ENCODE measurements at places on chromosomes 3 and 15.

DNA sequence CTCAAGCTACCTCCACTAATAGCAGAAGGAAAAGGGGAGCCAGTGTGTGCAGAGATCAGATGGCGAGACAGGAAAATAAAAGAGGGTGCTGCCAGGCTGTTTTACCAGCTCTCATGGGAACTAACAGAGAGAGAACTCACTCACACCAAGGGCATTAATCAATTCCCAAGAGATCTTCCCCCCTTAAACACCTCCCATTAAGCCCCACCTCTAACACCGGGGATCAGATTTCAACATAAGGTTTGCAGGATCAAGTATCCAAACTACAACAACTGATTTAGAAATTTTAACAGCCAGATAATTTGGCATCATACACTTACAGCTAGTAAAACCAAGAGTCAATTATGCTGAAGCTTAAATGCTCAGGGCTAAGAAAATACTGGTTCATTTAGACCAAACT lies 18.9 kb downstream of the CD200 start:
- DNase-seq, result no peak

DNA sequence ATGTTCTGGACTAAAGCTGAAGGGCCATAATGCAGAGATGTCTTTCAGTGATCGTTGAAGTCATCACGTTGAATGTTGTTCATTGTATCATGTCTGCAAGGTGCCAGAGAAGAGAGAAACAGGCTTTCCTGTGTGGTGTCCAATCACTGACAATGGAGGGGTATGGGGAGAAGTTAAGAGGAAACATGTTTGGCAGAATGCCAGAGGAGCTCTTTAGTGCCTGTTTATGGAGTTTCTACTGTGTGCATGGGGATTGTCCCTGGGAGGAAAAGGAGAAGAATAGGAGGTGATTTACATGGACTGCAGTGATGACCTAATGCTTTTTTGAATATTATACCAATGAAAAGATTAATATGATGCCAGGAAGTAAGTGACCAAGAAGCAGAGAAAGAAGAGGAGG lies 11.7 kb downstream of the SCAANT1 start:
- no peak for DNase-seq

DNA sequence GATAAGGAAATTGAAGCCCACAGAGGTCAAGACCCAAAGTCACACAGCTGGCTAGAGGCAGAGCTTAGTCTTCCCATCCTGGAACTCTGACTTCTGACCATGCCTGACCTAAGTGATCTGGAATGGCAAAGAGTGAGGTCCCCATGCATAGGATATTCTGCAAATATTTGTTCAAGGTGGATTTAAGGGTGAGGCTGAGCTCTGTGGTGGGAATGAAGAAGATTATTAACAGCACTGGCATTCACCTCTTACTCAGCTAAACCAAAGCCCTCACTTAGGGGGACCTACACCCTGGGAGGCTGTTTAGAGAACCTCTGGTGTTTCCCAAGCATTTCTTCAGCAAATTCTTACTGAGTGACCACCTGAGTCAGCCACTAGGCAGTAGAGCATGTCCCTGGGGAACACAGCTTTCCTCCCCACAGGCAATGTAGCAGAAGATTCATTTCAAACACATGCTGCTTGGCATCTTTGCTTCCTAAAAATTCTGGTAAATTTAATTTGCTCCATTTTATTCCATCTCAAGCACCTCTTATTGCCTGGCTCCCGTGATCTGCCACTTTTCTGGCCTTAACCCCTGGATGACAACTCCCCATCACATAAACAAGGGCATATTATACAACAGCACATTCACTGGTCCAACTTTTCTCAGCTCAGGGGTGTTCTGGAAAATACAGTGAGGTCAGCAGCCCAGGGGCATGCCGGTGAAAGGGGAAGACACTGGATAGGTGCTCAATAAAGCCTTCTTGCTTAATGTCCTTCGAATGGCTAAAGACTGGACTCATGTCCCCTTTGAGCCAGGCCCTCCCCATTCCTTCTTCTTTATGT lies 176.0 kb downstream of the ABHD5 start:
- DNase-seq, result no peak

- DNase-seq, result no peak
Observed at GRCh38 chr3:57783186-57784088, 27.3 kb downstream of the SLMAP start.

DNA sequence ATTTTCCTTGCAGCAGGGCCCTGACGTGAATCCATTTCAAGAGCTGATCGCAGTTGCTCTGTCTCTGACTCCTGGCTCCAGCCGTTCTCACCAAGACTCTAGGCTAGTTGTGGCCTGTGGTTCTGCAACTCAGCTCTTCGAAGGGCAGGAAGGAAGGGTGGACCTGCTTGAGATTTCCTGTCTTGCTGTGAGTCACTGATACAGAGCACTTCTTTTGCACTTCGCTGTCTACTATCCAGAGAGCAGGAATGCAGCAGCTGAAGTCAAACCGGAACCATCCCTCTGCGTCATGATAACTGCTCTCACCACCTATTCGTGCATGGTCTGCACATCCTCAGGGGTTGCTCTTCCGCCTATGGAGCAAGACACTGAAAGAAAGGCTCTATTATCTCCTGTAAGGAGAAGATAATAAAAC lies 59.7 kb downstream of the RAP2B start:
- DNase-seq, result peak; percentile 8

GRCh38 chr3:79843180-79843579 lies 75.4 kb upstream of the ROBO1 start:
- no peak for DNase-seq

DNA sequence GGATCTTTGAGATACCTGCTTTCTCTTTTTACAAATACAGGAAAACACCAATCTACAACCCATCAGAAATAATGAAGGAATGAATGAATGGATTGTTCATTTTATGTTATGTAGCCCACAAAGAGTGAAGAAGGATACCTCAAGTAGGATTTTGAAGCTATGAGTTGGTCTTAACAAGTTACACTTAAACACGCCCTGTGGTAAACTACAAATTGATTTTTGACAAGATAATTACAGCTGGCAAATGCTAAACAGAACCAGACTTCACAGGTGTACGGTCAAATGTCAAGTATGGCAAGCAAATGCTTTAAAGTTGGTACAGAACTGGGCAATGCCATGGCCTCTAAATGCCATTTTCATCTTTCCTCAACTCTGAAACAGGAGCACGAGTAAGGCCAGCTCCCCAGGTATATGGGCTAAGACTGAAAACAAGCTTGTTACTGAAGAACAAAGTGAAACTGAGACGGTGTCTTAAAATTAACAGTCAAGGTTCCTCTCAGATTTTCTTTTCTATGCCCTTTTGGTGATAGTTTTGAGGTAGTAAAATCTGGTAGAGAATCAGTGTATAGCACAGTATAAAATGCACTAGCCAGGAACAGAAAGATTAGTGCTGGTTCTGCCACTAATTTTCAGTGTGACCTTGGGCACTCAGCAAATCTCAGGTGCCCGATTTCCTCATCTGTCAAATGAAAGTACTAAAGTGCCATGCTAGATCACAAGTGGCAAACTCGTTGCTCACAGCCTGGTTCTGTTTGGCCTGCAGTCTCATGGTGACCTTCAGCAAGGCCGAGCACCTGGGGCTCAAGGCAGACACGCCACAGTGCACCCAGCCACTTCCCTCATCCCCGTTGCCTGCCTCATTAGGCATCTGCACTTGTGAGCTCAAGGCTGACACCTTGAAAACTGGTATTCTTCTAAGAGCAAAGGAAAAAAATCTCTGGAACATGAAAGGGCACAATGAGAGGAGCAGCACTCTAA lies 9.5 kb downstream of the RUVBL1 start:
- DNase-seq, result no peak

DNA sequence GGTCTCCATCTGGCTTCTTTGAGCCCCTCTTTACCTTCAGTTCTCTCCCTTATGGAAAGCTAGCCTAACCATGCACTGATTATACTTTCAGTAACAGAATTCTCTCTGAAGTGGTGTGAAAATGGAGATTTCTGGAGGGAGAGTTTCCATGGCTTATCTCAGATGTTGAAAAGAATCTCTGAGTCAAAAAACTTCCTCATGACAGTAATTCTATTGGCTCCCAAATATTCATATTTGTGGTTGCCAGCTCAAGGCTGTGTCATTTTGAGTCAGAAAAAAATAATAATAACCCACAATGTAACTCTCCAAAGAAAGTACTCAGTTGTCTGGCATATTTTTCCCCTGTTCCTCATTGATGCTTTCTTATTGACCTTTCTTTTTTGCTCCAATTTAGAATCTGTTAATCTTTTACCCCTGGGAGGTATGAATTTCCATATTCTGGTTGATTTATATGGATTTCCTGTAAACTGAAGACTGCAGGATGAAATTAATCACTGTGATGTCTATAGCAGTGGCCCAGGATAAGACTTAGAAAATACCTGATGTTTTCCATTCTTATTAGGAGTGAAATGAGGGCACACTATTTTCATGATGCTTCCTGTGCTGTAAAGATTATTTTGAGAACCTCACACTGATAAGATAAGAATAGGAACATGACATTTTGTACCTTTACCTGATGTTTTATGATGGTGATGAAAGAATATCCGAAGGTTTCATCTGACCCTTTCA lies 149.5 kb upstream of the EPHA3 start:
- no peak for DNase-seq

DNA sequence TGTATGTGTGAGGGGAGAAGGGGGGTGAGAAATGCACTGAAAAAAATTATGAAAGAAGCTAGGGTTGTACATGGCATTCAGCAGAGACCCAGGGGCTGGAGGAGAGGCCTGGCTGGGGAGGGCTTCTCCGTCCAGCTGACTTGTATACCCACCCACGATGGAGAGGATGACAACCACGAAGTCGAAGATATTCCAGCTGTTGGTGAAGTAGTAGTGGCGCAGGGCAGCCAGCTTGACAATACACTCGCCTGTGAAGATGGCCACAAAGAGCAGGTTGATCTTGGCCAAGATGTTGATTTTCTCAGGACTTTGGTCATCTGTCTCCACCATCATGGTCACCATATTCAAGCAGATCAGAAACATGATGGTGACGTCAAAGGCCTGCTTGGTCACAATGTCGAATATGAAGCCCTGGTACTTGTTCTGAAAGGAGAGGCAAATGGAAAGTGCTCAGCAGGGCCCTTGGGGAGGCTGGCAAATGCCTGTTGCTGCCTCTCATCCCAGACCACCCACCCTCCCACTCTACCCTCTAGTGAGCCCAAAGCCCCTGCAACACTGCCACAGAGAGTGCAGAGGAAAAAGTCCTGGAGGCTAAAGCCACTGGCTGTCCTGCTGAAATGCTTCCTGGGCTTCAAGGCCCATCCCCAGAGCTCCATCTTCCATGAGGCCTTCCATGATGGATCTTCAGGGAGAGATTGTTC lies 58.1 kb downstream of the EXOG start:
- no peak for DNase-seq

- DNase-seq, result no peak
Observed at GRCh38 chr3:129182390-129183185, 1.1 kb downstream of the CNBP start.

DNA sequence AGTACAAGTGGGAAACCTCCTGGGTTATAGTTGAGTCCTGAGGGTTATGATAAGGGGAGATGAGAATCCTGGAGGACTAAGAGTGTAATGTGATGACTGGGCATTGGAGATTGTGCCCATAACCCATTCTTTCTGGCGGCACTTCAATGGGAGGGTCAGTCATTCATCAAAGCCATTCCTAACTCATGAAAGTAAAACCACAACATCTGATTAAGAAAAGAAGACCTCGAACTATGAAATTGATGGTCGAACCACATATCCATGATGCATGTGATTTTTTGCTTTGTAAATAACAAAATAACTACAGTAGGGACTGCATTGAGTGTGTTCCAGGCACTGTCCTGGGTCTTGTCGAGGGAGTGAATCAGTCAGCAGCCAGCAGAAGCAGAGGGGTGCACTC lies 215.1 kb downstream of the SHQ1 start:
- no peak for DNase-seq

DNA sequence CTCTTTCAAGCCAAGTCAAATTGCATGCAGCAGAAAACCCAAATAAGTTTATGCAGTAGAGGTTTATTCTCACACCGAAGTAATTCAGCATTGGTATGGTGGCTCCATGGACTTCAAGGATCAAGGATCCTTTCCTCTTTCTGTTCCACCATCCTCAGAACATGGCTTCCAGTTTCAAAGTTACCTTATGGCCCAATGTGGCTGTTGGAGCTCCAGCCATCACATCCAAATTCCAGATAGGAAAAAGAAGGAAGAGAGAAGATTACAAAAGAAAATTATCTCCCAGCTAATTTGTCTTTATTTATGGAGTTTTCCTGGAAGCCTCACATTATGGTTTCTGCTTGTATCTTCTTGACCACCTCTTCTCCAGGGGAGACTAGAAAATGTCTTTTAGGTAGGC lies 282.5 kb upstream of the CTDSPL start:
- no peak for DNase-seq

DNA sequence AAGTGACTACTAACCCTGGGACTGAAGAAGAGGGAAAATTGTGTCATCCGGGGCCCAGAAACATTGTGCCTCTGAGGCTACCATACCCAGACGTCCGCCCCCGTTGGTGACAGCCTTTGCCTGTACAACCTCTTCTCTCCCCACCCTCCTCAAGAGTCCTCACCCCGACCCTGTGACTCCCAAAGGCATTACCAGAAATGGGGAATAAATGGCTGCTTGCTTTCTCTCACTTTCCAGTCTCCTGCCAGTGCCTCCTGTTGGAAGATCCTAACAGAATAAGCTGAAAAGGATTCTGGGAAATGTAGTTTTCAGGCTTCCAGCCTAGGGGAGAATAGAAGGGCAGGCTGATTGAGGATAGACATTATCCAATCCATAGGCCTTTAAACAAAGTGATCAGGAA lies 30.8 kb upstream of the SLC25A36 start:
- DNase-seq, result no peak

DNA sequence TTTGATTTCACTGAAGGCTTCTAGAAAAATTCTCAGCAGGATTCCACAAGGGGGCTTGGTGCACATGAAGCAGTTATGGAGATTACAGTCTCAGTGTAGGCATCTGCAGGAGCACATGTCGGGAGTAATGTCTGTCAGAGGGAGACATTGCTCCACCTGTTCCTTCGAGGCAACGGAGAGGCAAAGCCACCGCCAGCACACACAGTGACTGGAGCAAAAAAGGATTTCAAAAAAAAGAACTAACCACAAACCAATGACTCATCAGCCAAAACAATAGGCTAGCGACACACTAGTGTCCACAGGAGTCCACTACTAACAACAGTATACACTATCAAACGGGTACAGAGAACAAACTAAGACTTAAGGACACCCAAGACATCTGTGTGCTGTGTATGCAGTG lies 68.9 kb downstream of the NPTN start:
- no peak for DNase-seq

GRCh38 chr3:165797551-165797950 lies 39.7 kb downstream of the BCHE start:
- no peak for DNase-seq

- no peak for DNase-seq
Observed at GRCh38 chr3:37979541-37980461, 10.8 kb upstream of the VILL start.

Data from GM18507 (cell line).